ENCODE measurements at places on chromosomes 3 and 15.
A peak's percentile ranks its signal among the peaks of the same experiment; 100 is the strongest.

GRCh38 chr3:52670621-52671521 lies 14.8 kb downstream of the PBRM1 start:
- no peak for DNase-seq

DNA sequence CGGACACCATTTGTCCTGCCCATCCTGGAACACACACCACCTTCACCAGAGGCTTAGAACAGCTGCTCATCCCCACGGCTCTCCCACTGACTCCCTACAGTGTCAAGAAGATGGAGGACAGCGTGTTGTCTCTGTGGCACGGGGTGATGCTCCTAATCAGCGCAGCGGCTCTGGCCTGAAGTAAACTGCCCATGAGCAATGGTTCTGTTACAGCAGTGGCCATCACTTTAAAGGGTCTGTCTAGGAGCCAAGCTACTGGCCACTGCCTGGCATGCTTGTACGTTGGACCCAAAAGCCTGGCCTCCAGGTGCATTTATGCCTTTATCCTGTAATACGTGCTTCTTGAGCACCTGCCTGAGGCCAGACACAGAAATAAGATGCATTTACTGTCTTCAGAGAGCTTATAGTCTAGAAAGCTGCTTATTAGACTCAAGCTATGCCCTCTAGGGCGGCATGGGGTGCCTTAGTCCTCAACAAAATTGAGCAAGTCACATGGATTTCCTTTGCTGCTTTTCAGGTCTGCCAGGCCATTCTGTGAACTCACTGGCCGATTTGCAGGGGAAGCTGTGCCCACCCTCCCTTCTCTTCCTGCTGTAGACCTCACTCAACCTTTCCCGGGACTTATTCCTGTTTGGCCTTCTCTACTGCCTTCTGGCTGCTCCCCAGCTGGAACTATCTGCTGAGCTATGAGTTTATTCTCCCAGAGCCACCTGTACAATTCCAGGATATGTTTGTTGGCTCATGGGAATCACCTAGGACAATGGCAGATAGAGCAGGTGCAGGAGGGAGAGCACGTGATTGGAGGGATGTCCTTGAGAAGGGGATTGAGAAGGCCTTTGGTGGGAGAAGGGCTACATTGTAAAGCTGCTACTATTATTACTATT lies 51.9 kb downstream of the STARD5 start:
- no peak for DNase-seq

GRCh38 chr3:79461129-79461792 lies 306.5 kb downstream of the ROBO1 start:
- DNase-seq = no peak

GRCh38 chr3:157769378-157769777 lies 266.2 kb upstream of the VEPH1 start:
- DNase-seq = no peak

GRCh38 chr3:197528190-197528589 lies 27.6 kb downstream of the BDH1 start:
- DNase-seq = no peak

- no peak for DNase-seq
Measured at GRCh38 chr3:33339758-33340157, 62.5 kb downstream of the FBXL2 start.

GRCh38 chr3:45593708-45594601 lies 596 bp upstream of the LIMD1 start:
- DNase-seq = peak; percentile 53

DNA sequence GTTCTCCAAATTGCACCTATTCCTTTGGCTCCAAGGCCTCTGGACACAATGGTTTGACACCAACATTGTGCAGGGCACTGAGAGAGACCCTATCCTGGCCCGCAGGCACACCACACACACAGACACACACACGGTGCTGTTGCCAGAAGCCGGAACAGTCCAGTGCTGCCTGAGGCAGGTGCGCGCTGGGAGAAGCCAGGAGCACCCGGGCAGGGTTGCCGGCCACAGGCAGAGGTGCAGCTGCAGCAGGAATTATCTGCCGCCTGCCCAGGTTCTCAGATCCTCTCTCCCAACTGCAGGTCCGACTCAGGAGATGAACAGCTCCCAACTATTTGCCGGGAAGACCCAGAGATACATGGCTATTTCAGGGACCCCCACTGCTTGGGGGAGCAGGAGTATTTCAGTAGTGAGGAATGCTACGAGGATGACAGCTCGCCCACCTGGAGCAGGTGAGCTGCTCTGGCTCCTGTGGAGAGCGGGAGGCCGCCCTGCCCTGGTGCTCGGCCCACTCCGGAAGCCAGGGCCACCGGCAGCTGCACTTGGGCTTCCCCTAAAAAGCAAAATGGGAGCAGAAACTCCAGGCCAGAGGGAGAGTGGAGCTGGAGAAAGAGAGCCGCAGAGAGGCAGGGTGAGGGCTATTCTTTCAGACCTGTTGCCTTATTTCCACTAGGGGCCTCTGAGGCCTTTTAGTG lies 42.9 kb downstream of the CHDH start:
- no peak for DNase-seq

- DNase-seq = no peak
Measured at GRCh38 chr15:68580883-68581155, 2.0 kb downstream of the CORO2B start.

- DNase-seq = no peak
Measured at GRCh38 chr3:129633751-129634481, 27.4 kb upstream of the PLXND1 start.

GRCh38 chr3:87509401-87509800 lies 233.0 kb upstream of the POU1F1 start:
- no peak for DNase-seq

GRCh38 chr15:51799282-51800252 lies 29.9 kb upstream of the TMOD3 start:
- DNase-seq = no peak

GRCh38 chr3:196081834-196082618 lies at the start of gene TFRC:
TSS of gene TFRC (minus strand) at chr3:196082090. CDS start at chr3:196077099, 4,991 bp downstream.
- peak; percentile 96 for DNase-seq

- no peak for DNase-seq
Measured at GRCh38 chr3:13025090-13025489, 48.1 kb downstream of the IQSEC1 start.

- DNase-seq = no peak
Measured at GRCh38 chr3:134603480-134603879, 47.3 kb downstream of the KY start.

- no peak for DNase-seq
Measured at GRCh38 chr3:15536856-15537255, 15.3 kb upstream of the COLQ start.

DNA sequence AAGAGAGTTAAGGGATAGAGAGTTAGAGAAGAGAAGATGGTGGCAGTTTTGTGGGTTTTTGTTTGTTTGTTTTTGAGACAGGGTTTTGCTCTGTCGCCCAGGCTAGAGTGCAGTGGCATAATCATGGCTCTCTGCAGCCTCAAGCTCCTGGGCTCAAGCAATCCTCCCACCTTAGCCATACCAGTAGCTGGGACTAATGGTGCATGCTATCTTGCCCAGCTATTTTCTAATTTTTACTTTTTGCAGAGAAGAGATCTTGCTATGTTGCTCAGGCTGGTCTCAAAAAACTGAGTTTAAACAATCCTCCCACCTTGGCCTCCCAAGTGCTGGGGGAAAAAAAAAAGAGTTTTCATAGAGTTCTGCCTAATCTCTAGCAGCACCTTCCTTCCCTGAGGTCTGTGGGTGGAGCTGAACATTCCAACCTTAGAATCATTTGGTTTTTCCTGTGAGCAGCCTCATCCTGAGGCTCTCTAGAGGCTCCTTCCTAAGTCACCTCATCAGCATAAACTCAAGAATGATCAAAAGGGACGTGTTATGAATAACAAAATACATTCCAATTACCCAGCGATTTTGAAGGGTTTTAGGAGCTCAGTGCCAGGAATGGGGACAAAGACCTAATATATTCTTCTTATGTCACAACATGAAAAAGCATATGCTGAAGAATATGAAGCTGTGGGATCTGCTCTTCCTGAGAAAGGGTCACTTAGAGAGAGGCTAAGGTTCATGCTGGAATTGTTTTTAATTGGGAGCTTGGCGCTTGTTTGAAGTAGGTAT lies 180.6 kb downstream of the LSAMP start:
- no peak for DNase-seq

DNA sequence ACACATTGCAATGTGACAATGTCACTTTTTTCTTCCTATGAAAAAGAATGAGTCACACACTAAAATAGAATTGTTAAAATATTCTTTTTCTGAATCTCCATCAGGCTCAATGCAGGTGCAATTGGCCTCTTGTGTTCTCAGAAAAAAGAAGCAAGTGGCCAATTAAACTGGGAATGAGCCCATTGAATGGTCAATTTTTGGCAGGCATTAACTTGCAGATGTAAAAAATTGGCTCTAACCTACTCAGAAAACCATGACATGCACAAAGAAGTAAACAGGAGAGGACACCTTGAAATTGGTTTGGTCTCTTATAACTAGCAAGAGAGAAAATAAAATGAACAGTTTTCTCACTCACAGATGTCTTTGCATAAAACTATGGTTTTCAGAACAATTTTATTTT lies 820.8 kb downstream of the TBL1XR1 start:
- DNase-seq = no peak

DNA sequence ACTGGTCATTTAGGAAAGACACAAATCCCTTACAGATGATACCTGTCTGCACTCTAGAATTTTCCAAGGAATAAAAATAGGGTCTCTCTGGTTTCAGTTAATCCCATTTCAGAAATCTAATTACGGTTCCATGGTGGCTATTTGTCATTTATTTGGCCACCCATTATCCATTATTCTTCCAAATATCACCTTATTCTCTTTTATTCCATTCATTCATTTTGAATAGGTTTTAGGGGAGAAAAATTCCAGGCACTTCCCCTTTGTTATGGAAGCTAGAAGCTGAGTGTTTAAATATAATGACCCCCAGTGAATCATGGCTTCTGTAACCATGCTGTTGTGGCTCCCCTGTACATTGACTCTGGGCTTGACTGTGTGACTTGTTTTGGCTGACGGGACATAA lies 420.8 kb upstream of the DPH6 start:
- DNase-seq = no peak

DNA sequence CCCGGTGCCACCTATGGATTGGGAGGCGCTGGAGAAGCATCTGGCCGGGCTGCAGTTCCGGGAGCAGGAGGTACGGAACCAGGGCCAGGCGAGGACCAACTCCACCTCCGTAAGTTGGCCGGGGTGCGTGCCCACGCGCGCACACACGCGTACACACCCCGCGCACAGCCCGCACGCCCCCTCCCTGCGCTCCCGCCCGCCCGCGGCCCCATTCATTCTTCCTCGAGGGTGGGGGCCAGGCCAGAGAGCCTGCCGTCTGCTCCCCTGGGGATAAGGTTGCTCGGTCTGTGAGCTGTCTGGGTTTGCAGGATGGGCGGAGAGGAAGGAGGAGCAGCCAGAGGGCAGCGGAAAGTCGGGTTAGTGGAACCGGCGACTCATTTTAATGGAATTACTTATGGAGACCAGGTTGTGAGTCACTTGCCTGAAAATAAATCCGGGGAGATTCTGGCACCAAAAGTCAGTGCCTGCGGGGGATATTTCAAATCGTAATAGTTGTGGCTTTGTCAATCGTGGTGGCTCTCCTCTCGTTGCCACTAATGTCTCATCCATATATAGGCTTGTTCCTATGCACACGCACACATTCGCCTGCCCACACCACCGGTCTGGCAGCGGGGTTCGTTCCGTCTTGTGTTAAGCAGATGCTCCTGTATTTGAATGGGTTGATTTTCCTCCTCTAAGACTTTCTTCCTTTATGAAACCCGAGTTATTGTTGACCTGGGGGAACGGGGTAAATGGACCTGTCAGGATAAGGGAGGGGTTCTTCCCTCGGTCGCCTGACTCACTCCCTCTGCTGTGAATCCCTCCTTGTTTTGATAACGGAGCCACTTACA lies 223.4 kb upstream of the IL12A start:
- no peak for DNase-seq

GRCh38 chr15:91572110-91572509 lies 281.4 kb upstream of the SLCO3A1 start:
- DNase-seq = no peak

DNA sequence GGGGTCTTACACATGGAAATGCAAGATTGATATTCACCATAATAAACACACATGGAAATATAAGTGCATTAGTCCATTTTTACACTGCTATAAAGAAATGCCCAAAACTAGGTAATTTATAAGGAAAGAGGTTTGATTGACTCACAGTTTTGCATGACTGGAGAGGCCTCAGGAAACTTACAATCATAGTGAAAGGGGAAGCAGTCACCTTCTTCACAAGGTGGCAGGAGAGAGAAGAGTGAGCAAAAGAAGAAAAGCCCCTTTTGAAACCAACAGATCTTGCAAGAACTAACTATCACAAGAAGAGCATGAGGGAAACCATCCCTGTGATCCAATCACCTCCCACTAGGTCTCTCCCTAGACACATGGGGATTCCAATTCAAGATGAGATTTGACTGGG lies 111.7 kb upstream of the TP63 start:
- no peak for DNase-seq

- no peak for DNase-seq
Measured at GRCh38 chr3:12753275-12754028, 5.6 kb downstream of the TMEM40 start.

DNA sequence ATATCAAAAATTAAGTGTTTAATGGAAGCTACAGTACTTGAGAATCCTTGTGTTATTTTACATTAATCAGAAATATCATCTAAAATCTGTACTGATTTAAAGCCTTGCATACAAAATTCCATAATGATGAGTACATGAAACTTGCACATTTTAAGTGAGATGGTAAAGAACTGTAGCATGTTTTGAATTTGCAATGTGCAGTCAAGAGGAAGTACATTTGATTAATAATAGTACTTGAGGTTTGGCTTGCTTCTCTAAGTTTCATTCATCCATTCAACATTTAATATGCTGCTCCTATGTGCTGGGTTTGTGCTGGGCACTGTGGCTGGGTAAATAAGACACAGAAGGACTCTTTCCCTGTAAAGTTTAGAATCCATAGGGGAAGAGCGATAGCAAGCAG lies 332.3 kb downstream of the CNTN3 start:
- DNase-seq = no peak

DNA sequence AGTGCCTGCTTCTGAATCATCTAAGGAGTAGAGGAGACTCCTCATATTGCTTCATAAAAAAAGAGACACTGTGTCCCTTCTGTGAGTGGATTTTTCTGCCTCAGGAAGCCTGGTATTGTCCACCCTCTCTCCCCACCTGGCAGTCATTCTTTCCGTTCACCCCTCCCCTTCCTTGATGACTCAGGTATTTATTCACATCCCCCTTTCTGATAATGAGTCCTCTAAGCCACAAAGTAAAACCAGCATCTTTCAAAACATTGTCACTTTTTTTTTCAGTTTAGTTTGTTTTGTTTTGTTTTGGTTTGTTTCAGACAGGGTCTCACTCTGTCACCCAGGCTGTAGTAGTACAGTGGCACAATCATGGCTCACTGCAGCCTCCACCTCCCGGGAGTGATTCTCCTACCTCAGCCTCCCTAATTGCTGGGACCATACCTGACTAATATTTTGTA lies 65.2 kb upstream of the UBE2E1 start:
- DNase-seq = peak; percentile 9

DNA sequence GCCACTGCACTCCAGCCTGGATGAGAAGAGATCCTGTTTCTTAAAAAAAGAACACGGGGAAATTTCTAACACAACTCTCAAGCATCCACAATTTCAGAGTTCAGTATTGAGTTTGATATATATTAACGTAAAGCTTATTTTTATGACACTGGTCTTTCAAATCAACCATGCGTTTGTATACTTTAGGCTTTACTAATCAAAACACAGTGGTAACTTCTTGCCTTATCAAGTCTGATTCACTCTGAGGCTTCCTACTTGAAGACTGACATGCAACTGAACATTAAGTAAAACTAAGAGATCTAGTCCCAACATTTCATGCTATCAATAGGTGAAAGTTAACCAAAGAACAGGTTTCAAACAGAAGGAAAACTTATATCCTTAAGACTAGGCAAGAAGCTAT lies 46.7 kb downstream of the PRTG start:
- DNase-seq = no peak
